ENCODE measurements at places on chromosomes 3 and 15. TPM values are rescaled to one million over a fixed set of nuclear protein-coding genes. Genes with fewer than 3 reads are reported as not detected.

ASB14 gene
- not detected for total RNA-seq

ST3GAL6 gene
- total RNA-seq, result 1.2 TPM

CCDC191 gene
- total RNA-seq, result 1.9 TPM

SPSB4 gene
- total RNA-seq, result 0.07 TPM

GOLGA8J gene
- 0.12 TPM for total RNA-seq

AGTR1 gene
- 0.72 TPM for total RNA-seq

STRA6 gene
- total RNA-seq, result 69.6 TPM

GOLGA6B gene
- total RNA-seq, result not detected
